ENCODE measurements at places on chromosomes 1 and 21. TPM values are rescaled to one million over a fixed set of nuclear protein-coding genes. Genes with fewer than 3 reads are reported as not detected.

The COL24A1 gene
- 3.2 TPM for polyA plus RNA-seq

The NCAM2 gene
- polyA plus RNA-seq, result 1.7 TPM

The RGS16 gene
- polyA plus RNA-seq, result 18.1 TPM

- peak; percentile 63 for DNase-seq
Observed at GRCh38 chr21:42818328-42818749, 61.0 kb downstream of the WDR4 start.

DNA sequence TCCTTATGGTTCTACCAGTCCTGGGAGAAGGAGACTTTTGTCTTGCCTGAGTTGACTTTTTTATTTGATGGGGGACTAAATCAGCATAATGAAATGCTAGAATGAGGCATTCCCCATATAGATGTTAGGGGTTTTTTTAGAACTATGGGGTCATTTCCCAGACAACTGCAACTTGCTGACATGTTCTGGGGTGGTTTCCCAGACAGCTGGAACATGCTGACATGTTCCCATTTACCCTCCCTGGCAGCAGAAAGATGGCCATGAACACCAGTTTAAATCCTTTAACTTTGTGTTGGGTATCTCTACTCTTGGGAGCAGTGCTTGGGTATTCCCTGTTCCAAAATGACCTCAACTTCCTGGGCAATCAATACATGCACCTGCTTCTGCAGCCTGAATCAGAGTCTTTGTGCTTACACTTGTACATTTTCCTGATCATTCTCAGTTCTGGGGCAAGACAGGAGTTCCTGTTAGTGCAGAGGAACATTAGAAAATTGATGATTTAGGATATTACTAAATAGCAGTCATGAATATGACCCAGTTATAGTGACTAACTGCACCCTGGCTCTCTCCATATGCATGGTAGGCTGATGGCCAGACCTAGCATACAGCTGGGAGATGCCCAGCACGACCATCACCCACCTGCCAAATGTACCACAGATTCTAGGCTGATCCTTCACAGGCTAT lies 75.4 kb upstream of the CD5L start:
- no peak for DNase-seq

- no peak for DNase-seq
Observed at GRCh38 chr1:199574950-199575349, 452.6 kb upstream of the NR5A2 start.

GRCh38 chr21:44712203-44713028 lies 1.0 kb upstream of the TSPEAR start:
- DNase-seq, result no peak

GRCh38 chr21:46219591-46220239 lies 8.9 kb downstream of the LSS start:
- DNase-seq, result no peak

DNA sequence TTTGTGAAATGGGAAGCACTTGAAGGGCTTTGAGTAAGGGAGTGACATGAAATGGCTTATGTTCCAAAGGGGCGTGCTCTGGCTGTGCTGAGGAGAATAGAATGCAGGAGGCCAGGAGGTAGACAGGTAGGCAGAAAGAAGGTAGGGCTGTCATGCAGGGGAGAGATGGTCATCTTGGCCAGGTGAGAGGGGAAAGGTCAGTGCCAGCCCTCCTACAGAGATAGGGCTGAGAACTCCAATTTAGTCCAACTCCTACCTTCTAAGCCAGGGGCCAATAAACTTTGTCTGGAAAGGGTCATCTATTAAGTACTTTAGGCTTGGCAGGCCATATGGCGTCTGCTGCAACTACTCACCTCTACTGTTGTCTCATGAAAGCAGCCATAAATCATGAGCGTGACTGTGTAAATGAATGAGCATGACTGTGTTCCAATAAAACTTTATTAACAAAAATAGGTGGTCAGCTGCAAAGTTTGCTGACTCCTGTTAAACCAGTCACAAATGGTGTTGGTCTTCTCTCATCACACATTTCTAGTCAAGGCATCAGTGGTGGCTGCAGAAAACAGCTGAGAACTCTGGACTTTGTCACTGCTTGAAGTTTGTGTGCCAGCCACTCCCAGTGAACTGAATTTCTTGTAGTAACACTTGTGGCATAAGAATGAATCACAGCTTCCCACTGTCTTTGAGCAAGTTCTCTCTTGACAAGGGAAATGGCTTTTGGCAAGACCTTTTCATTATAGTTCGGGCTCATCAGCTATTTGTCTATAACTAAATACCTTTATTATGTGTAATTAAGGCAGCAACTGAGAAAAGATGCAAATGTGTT lies 32.0 kb upstream of the CD2 start:
- peak; percentile 45 for DNase-seq

- no peak for DNase-seq
Observed at GRCh38 chr1:68103884-68104554, 53.6 kb upstream of the DIRAS3 start.
